T-helper 22 cell (primary cell): ENCODE measurements at places on chromosomes 7 and 10.

GRCh38 chr10:21501091-21501490 lies 24.4 kb downstream of the SKIDA1 start:
- no peak for DNase-seq

DNA sequence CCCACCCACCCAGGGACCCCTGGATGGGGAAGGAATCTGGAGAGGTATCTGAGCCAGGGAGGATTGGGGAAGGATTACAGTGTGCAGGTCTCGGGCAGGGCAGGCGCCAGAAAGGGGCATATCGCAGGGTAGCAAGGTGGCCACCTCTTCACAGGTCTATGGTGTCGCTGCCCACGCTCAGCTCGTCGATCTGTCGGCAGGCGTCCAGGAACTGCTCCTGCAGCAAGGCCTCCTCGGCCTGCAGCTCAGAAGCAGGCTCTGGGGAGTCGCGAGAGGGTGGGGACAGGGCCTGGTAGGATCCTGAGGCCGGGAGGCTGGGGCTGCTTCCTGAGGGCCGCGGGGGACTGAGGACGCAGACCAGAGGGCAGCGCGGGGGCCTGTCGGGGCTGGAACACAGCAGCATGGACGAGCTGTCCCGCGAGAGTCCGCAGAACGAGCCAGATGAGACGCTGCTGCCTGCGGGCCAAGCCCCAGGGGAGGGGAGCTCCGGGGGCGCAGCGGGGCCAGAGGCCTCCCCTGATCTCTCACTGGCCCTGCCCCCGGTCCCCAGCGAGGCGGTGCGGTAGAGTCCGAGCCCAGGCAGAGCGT lies 7.1 kb upstream of the RBM28 start:
- DNase-seq: no peak

DNA sequence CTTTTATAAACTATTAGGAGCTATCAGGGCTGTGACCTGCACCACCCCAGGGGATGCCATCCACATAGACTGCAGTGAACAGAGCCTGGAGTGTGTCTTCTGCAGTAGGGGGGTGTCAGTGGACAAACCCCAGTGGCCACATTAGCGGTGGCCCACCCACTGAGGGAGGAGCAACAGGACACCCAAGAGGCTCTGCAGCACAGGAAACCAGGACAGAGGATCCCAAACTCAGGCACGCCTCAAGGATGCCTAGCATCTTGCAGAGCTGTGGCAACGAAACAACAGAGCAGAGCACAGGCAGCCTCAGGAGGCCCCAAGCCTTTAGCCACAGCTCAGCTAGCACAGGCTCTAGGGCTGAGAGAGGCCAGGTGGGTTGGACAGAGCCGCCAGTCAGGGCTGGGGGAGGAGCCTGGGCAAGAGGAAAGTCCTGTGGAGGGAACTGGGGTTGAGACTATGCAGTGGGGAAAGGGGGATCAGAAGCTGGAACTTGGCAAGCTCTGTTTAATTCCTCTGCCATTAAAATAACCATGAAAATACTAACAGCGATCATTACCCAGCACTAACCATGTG lies 53.8 kb downstream of the GRID1 start:
- DNase-seq: no peak

DNA sequence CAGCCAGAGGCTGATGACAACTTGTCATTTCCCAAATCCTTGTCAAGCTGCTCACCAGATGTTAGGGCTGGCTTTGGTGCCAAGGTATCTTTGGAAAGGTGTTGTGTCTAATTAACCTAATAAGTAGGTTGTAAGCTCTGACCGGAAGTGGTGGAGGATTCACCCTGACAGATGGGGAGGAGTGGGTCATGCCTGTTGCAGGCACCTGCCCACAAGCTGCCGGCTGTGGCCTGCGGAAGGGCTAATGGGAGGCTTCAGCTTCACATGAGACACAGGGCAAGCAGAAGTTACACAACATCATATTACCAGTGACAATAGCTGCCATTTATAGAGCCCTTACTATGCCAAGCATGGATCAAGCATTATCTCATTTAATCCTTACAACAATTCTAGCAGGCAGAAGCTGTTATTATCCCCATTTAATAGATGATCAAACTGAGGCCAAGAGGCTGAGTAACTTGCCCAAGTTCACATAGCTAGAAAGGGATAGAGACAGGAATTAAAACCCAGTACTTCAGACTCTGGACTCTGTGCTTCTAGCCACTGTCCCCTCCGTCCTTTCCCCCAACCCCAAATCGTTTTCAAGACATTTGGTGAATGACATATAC lies 63.1 kb upstream of the DUSP5 start:
- no peak for DNase-seq

GRCh38 chr10:131311661-131312477 lies at the start of gene TCERG1L:
Gene TCERG1L (minus strand): TSS chr10:131311721. CDS start chr10:131311635, 86 bp downstream.
- DNase-seq: no peak

GRCh38 chr7:156735851-156736250 lies 95.3 kb downstream of the RNF32 start:
- DNase-seq: no peak

GRCh38 chr10:88070080-88070880 lies 206.9 kb downstream of the PTEN start:
- DNase-seq: no peak

DNA sequence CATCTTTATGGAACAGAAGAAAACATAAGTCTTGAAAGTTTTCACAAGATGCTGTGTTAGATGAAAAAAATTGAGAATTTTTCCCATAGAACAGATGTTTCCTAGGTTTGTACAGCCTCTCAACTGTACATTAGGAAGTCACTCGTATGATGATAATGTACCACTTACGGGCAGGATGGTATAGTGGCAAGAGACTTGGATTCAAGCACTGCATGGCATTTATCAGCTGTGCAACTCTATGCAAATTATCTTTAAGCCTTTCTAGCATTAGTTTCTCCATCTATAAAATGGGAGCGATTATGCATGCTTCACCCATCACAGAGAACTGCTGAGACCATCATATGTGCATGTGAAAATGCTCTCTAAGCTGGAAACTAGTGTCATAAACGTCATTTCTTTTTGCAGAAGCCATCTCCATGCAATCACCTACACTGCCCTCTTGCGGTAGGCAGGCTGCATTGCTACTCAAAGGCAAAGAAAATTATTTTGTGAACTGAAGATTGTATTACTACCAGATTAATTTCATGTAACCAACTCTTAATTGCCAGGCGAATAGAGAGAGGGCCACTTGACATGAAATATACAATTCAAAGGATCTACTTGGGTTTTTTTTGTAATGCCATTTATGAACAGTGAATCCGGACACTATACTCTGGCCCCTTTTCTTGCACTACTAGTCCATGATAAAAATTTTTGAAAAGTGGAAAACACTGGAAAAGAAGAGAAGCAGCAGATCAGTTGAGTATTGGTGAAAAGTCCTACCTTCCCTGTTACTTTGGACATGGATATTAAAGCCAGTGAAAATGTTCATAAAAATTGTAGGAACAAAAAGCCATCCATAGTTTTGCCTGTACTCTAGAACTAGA lies 102.3 kb downstream of the JAZF1 start:
- no peak for DNase-seq

DNA sequence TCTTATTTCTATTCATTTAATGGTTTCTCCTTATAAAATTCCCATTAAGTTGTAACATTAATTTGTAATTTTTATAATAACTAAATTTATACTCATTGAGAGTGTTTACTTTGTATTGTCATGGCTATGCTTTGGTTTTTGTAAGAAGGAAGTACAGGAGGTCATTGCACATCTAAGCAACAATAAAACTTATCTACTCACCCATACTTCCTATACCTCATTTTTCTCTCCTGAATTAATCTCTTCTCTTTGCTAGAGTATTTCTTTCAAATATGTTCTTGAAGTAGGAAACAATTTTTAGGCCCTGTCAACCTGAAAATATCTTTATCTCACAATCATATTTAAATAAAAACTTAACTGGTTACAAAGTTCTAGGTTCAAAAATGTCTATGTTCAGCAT lies 95.4 kb upstream of the WDR11 start:
- DNase-seq: no peak

DNA sequence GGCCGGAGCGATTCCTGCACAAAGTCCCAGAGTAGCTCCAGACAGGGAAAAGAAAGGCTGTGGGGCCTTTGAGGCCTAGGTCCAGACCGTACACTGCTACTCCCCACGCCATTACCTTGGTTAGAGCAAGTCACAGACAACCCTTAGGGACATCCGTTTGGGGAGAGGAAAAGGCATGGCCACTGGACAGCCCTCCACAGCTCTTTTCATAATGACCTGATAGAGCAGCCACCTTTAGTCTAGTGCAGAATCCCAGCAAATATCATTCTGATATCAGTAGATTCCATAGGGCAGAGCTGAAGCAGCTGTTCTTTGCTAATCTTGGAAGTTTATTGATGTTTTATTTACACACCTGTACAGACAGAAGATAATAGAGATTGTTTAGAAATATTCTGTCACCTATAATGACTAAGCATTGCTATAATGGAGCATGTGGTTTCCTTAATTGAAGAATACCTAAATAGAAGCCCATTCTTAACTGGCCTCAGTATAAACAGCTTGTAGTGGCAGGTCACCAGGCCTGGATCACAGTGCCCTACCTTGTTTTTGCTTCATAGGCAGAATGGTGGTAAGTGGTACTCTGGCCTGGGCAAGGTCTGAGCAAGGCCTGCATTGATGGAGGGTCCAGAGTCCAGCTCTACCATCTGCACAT lies 27.9 kb downstream of the OGDH start:
- DNase-seq: no peak

GRCh38 chr10:27100813-27101347 lies 586 bp upstream of the ANKRD26 start:
- DNase-seq: no peak

DNA sequence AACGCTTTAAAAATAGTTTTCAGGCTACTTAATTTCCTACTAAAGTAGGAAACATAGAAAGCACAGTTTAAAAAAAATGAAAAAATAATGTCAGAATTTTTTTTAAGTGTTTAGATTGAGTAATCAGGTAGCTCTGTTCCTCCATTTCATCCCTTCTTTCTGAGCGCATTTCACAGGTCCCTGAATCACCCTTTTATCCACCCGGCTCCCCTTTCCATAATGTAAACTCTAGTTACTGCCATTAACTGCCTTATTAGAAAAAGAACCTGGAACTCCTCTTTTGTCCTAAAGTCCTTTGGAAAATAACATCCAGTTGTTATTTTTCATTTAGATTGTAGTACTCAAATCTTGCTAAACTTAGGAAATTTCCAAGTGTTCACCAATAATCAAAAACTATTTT lies 5.8 kb downstream of the KCND2 start:
- DNase-seq: no peak

DNA sequence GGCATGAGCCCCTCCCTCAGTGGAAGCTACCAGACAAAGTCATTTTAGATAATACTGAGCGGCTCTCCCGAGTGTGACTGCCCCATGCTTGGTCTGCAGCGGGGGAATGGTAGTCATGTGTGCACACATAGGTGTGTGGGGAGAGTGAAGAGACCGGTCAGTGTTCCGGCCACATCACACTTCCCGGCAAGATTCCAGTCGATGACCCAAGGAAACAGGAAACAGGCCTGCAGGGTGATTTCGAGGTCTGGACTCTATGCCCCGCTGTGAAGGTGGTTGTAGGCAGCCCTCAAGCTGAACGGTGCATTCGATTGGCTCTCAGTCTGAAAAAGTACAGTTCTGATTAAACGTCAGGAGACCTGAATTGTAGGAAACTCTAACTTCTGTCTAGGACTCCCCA lies 73.2 kb downstream of the SYPL1 start:
- DNase-seq: no peak

DNA sequence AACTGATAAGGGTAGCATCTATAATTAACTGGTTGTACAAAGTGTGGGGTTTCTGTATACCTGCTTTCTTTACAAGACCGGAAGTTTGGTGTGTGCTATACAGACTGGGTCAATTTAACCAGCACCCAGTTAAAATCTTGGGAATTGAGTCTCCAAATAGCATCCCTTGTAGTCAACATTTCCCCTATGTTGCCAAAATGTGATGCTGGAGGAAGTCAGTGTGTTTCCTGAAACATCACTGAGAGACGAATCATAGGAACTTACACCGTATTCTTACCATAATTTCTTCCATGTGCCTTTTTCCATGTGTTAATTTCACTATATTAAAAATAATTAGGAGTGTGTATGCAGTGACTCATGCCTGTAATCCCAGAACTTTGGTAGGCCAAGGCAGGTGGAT lies 1.7 kb downstream of the AKR1C4 start:
- DNase-seq: no peak

DNA sequence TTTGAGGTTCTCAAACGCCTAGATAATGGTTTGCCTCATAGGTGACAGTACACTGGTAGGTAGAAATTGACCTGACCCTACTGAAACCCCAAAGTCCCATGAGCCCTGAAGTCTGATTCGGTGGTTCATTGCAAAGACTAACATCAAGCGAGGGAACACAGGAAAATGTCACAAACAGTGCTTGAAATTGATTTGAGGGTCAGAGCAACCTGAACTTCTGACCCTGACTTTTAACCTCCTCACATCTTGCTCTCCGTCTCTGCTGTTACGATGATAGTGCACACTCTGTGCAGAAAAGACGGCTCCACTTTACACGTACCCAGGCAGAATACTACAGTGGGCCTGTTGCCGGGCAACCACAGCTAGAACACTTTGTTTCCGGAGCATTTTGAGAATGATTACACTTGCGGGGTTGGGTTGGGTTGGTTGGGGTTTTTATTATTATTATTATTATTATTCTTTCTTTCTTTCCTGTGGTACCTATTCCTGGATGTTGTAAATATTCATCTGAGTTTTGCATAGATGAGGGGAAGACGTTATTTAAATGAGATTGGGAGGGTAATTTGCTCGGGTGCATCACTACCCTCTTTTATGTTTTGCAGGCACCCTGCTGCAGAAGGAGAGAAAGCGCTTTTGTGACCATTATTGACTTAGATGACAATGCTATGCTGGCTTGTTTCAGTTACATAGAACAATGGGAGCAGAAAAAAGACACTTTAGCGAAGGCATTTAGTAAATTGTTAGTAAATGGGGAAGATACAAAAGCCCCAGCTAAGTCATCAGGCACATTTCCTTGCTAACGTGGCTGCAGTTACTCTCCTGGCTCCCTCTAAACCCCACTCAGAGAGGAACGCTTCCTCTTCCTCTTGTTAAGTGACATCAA lies 438.1 kb upstream of the NRP1 start:
- no peak for DNase-seq

GRCh38 chr10:15096661-15097010 lies 519 bp upstream of the RPP38 start:
- DNase-seq: peak; percentile 3

GRCh38 chr7:105690325-105690945 lies 109.1 kb upstream of the EFCAB10 start:
- DNase-seq: no peak

DNA sequence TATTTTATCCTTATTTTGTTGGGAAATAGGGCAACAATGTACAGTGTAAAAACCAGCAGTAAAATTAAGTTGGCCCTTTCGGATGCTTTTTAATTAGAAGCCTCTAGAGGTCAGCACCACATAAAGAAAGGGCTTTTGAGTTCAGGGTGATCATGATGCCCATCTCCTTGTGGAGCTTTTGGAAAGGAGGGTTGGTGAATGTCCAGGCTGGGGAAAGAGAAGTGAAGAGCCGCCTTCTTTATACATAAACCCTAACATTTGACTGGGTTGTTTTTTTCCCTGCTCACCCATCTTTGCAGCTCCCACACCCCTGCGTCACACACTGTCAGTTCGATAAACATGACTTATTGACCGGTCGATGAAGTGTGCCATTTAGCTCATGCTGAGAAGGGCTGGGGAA lies 29.8 kb downstream of the MTURN start:
- no peak for DNase-seq

GRCh38 chr10:67319976-67320375 lies 376.0 kb downstream of the CTNNA3 start:
- DNase-seq: no peak

- no peak for DNase-seq
These were observed 58.3 kb downstream of the CXCL12 start for GRCh38 chr10:44326474-44327030.

- no peak for DNase-seq
These were observed 10.1 kb downstream of the SLC25A16 start for GRCh38 chr10:68517188-68517587.

GRCh38 chr10:19731560-19731959 lies 84.7 kb upstream of the PLXDC2 start:
- DNase-seq: no peak
